ENCODE measurements at places on chromosomes 3 and 15. TPM values are rescaled to one million over a fixed set of nuclear protein-coding genes. Genes with fewer than 3 reads are reported as not detected.

GRCh38 chr3:74055061-74055460, 430.3 kb upstream of the PDZRN3 start:
- no peak overlapping the region for H3K27ac ChIP-seq
- H3K36me3 ChIP-seq, result no peaks in the 10 kb centered on the region
- H3K4me1 ChIP-seq, result no peaks in the 10 kb centered on the region
- H3K27me3 ChIP-seq, result no peaks in the 10 kb centered on the region

GRCh38 chr15:87917480-87917879, 339.1 kb downstream of the NTRK3 start:
- DNase-seq, result no peak
- H3K4me1 ChIP-seq, result no peaks in the 10 kb centered on the region
- no peaks in the 10 kb centered on the region for H3K36me3 ChIP-seq
- H3K4me3 ChIP-seq, result no peak overlapping the region
- H3K27me3 ChIP-seq, result no peaks in the 10 kb centered on the region

GRCh38 chr3:25580534-25580933, 84.2 kb downstream of the TOP2B start:
- no peak overlapping the region for H3K4me3 ChIP-seq
- no peaks in the 10 kb centered on the region for H3K4me1 ChIP-seq
- DNase-seq, result no peak

- no peak overlapping the region for H3K27ac ChIP-seq
- no peaks in the 10 kb centered on the region for H3K36me3 ChIP-seq
- no peaks in the 10 kb centered on the region for H3K4me1 ChIP-seq
- H3K4me3 ChIP-seq, result no peak overlapping the region
These were observed 86.2 kb downstream of the MITF start for GRCh38 chr3:69825446-69825845.

DNA sequence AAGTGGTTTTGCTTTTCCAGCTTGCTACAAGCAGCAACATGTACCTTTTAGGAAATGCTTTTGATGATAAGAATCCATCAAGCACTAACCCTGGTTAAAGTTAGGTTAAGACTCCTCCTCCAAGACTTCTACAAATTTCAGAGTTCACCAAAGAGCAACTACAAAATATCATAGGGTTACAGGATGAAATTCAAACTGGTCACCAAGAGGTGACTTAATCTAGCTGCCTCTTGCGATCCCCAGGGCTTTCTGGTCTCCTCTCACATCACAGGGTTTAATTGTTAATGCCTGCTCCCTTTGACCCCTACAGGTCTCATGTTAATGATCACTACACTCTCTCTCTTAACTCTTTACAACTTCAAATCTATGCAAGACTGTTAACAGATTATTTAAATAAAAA, 66.5 kb downstream of the DPH6 start:
- H3K27me3 ChIP-seq, result no peaks in the 10 kb centered on the region
- no peak overlapping the region for H3K27ac ChIP-seq
- no peak for DNase-seq
- no peaks in the 10 kb centered on the region for H3K36me3 ChIP-seq
- H3K4me3 ChIP-seq, result no peak overlapping the region

- no peak overlapping the region for H3K4me3 ChIP-seq
- no peak overlapping the region for H3K27ac ChIP-seq
- no peaks in the 10 kb centered on the region for H3K27me3 ChIP-seq
These were observed 1324.6 kb downstream of the NSUN3 start for GRCh38 chr3:95387242-95388021.

DNA sequence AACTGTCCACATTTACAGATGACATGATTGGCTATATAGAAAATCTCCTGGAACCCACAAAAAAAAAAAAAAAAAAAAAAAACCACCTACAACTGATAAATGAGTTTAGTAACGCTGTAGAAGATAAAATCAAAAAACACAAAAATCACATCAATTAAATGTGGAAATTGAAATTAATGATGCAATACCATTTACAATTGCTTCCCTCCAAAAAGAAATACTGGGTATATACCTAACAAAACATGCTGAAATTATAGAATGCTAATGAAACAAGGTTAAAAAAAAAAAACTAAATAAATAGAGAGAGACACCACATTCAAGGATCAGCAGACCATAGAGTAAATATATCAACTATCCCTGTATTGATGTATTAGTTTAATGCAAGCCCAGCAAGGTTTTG, 215.7 kb downstream of the ULK4 start:
- H3K4me1 ChIP-seq, result peaks cover under 1% of the 10 kb centered on the region
- H3K4me3 ChIP-seq, result no peak overlapping the region
- DNase-seq, result no peak
- no peaks in the 10 kb centered on the region for H3K27me3 ChIP-seq

- no peak overlapping the region for H3K4me3 ChIP-seq
- peaks cover 24% of the 10 kb centered on the region for H3K27me3 ChIP-seq
- peaks cover 19% of the 10 kb centered on the region for H3K36me3 ChIP-seq
- H3K4me1 ChIP-seq, result peaks cover 7% of the 10 kb centered on the region
These were observed 495 bp upstream of the COL7A1 start for GRCh38 chr3:48595526-48596121.

DNA sequence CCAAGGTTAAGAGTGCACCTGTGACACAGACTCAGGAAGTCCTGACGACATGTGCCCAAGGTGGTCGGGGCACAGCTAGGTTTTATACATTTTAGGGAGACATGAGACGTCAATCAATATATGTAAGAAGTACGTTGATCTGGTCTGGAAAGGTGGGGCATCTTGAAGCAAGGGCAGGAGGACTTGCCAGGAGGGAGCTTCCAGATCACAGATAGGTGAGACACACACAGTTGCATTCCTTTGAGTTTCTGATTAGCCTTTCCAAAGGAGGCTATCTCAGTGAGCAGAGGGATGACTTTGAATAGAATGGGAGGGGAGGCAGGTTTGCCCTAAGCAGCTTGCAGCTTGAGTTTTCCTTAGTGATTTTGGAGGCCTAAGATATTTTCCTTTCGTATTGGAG, 257.4 kb downstream of the CGGBP1 start:
- peaks cover 20% of the 10 kb centered on the region for H3K27me3 ChIP-seq
- no peaks in the 10 kb centered on the region for H3K4me1 ChIP-seq
- H3K36me3 ChIP-seq, result no peaks in the 10 kb centered on the region
- H3K27ac ChIP-seq, result no peak overlapping the region

- DNase-seq, result no peak
- peaks cover 25% of the 10 kb centered on the region for H3K27me3 ChIP-seq
- no peaks in the 10 kb centered on the region for H3K36me3 ChIP-seq
- H3K4me3 ChIP-seq, result no peak overlapping the region
These were observed 349.7 kb upstream of the SUCLG2 start for GRCh38 chr3:68004091-68004490.

TMEM158 gene
- not detected for total RNA-seq
